Heart left ventricle (tissue), 16 donors: ENCODE measurements at places on chromosomes 16 and 17. TPM values are rescaled to one million over a fixed set of nuclear protein-coding genes. Genes with fewer than 3 reads are reported as not detected.

The RBFOX1 gene
- 15.5 TPM for polyA plus RNA-seq

The KRT15 gene
- not detected for polyA plus RNA-seq

The RAMP2 gene
- polyA plus RNA-seq: 82.0 TPM

The DERL2 gene
- 36.4 TPM for polyA plus RNA-seq

The RAD51D gene
- 6.7 TPM for polyA plus RNA-seq

The TP53TG3C gene
- polyA plus RNA-seq: not detected

The SPIRE2 gene
- 0.55 TPM for polyA plus RNA-seq

The TNP2 gene
- not detected for polyA plus RNA-seq

The FAM83G gene
- polyA plus RNA-seq: 12.8 TPM

The TEKT3 gene
- polyA plus RNA-seq: 0.30 TPM

The CHD9NB gene
- 0.21 TPM for polyA plus RNA-seq

The SLC52A1 gene
- polyA plus RNA-seq: not detected

The TP53TG3 gene
- not detected for polyA plus RNA-seq

The MRM3 gene
- polyA plus RNA-seq: 27.1 TPM

The CHTF18 gene
- 2.6 TPM for polyA plus RNA-seq

The RCVRN gene
- 0.19 TPM for polyA plus RNA-seq

The HID1 gene
- 10.7 TPM for polyA plus RNA-seq
